ENCODE measurements at places on chromosomes 5 and 9.
A peak's percentile ranks its signal among the peaks of the same experiment; 100 is the strongest.

GRCh38 chr5:164235300-164235891, 730.0 kb downstream of the MAT2B start:
- no peak overlapping the region for H3K27ac ChIP-seq
- H3K27me3 ChIP-seq = no peaks in the 10 kb centered on the region
- H3K4me1 ChIP-seq = no peaks in the 10 kb centered on the region
- DNase-seq = no peak
- no peak overlapping the region for H3K4me3 ChIP-seq

GRCh38 chr9:86529496-86530275, 175.5 kb upstream of the TUT7 start:
- H3K4me3 ChIP-seq = no peak overlapping the region
- H3K4me1 ChIP-seq = no peaks in the 10 kb centered on the region
- no peaks in the 10 kb centered on the region for H3K36me3 ChIP-seq
- no peak overlapping the region for H3K27ac ChIP-seq

GRCh38 chr9:4073371-4073770, 226.5 kb downstream of the GLIS3 start:
- no peak overlapping the region for H3K4me3 ChIP-seq
- peaks cover 13% of the 10 kb centered on the region for H3K4me1 ChIP-seq
- no peak overlapping the region for H3K27ac ChIP-seq

GRCh38 chr5:139062910-139063663, 135.1 kb downstream of the SIL1 start:
- peaks cover 18% of the 10 kb centered on the region for H3K4me1 ChIP-seq
- no peak overlapping the region for H3K4me3 ChIP-seq
- DNase-seq = peak; percentile 50

DNA sequence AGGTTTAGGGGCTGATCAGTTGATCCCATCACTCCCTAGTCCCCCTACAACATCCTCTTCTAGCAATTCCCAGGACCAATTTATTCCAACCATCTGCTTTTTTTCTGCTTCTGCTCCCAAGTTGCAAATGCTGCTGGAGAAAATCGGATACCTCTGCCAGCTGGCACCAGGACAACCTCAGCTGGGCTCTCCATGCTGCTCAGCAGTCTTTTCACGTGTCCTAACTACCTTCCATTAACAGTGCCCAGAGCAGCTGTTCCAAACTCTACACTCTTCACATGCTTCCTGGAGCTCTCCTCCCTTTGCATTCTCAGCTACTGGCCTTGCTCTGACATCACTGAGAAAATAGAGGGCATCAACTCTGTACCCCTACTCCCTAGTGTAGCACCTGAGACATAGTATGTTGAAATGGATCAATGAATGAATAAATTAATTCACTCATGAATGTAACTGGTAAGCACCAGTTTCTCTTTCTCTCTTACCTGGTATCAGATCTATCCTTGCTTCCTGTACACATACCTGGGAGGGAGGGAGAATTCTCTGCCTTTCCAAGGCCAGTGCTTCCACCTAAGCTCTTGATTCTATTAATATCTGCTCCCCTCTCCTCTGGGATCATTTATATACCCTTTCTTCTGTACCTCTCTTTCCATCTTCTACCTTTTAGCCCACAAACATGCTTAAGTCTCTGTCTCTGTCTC, 191.0 kb downstream of the RAB3C start:
- H3K27me3 ChIP-seq = no peaks in the 10 kb centered on the region
- H3K27ac ChIP-seq = no peak overlapping the region
- H3K36me3 ChIP-seq = no peaks in the 10 kb centered on the region
- no peak for DNase-seq
- no peaks in the 10 kb centered on the region for H3K4me1 ChIP-seq
- H3K4me3 ChIP-seq = no peak overlapping the region
